ENCODE measurements at places on chromosomes 12 and 14.

GRCh38 chr12:65894088-65894487, 69.8 kb downstream of the HMGA2 start:
- no peak for DNase-seq

DNA sequence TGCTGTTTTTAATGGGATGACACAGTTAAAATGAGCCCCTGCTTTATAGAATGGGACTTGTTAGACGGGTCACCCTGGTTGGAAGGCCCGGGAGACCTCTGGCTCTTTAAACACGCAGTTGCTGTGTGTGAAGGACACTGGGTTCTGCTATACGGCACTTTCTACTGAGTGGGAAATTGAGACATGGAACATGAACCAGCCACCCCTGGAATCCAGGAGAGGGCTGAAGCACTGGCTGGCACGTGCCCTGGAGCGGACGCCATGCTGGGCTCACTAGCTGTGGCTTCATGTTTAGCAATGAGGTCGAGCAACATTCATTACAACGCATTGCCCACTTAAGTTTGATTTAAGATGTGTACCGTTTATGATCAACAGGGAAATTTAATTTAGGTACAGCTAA, 23.9 kb downstream of the CACNA1C start:
- DNase-seq: no peak

GRCh38 chr14:39038542-39038941, 64.5 kb downstream of the SEC23A start:
- no peak for DNase-seq

GRCh38 chr12:47969845-47970244, 6.4 kb downstream of the TMEM106C start:
- DNase-seq: no peak

DNA sequence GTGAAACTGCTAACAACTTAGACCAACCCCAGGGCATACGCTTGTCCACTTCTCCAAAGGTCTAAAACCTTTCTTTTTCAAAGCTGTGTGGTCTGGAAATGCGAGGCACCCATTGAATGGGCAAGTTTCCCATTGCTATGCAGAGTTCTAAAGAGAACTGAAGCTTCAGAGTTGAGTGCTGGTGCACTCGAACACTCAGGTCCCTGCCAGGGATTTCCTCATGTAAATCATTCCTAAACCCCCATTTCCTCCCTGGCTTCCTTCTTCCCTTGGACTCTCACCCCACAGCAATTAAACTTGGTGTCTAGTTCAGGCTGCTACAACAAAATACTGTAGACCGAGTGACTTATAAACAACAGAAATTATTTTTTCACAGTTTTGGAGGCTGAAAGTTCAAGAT, 2.2 kb upstream of the PXN start:
- DNase-seq: no peak

DNA sequence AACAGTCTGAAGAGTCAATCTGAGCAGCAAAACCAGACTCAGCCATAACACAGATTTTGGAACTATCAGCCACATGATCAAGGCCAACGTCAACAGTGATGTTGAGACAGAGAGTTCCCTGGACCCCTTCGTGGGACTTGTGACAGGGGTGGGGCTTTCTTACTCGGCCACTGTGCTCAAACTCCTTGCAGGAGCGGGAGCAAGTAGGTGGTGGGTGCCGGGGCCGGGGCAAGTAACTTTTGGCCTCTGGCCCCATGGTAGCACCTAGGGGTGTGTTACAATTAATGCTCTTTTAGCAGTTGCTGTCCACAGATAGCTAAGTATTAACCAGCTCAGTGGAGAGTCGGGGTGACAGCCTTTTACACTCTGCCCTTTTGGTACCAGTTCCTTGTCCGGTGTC, 384.4 kb downstream of the NUAK1 start:
- DNase-seq: no peak

DNA sequence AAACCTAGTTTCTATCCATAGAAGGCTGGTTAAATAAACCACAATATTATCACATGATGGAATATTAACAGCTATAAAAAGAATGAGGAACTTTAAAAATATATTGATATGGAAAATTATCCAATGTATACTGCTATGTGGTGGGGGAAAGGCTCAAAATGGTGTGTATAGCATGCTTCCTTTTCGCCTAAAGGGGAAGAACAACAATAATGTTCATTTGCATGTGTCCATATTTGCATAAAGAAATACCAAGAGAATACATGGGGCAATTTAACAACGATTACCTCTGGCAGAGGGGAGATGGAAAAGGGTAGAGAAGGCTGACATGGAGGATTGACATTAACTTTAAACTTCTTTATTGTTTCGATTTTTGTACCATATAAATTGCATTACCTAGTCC, 121.3 kb upstream of the PARP11 start:
- DNase-seq: no peak

Measured in progenitor cell of endocrine pancreas (in vitro differentiated cells).